ENCODE measurements at places on chromosomes 1 and 21.

- no peak for DNase-seq
Measured at GRCh38 chr1:48222501-48223242, at the start of gene SLC5A9. SLC5A9 (plus strand) TSS chr1:48222716; CDS start chr1:48222737, 21 bp downstream.

DNA sequence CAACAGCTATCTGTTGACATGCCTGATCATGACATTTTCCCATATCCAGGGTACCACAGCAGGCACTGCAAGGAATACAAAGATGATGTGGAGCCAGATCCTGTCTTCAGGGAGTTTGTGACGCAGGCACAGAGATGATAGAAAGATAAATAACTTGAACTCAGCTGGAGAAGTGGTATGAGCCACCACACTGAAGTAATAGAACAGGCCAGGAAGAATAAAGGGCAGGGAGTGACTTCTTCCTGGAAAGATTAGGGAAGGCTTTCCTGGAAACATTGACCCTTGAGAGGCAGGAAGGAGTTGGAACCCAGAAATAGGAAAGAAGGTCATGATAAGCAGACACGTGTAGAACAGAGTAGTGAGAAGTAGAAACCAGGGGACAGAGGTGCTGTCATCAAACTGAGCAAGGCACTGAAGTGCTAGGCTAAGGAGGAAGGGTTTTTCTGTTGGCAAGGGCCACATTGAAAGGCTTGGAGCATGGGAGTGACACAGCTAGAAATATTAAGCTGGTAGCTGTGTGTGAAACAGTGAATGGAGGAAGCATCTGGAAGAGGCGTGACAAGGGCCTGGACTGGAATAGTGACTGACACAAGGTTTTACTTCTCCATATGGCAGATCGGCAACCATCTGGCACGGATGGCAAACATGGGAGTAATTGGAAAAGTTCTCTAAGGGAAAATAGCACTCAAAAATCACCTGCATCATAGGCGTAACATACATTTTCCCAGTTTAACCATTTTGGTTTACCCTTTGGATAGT, 68.4 kb downstream of the AK5 start:
- DNase-seq: no peak

DNA sequence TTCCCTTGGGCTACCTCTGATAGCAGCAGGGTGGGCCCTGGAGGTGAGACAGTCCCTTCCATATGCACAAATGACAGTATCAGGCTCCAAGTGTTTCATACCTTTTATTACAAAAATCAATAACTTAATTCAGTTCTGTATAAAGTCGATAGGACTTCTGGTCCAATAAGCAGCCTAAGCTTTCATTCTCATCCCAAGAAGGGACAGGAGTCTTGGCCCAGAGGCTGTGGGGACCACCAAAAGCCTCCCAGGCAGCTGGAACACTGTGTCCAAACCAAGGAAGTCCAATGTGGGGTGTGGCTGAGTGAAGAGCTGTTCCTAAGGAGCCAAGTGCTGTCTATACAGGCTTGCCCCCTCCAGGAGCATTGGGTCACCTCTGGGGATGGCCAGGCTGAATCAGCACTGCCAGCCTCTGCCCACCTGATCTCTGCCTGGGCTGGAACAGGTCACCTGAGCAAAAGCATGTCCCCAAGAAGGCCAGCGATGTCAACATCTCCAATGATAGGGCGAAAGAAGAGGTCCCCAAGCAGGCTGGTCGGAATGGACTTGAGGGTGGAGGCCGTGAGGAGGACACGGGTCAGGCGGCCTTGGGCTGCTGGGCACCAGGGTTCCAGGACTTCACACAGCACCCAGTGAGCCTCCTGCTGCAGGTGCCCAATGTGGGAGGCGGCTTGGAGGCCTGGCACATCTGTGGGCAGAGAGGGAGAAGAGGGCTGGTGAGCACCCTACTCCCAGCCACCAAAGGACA, 2.2 kb downstream of the NR0B2 start:
- DNase-seq: no peak

GRCh38 chr1:13836136-13836535, 136.1 kb downstream of the PRDM2 start:
- no peak for DNase-seq

GRCh38 chr1:84700070-84700469, 9.8 kb upstream of the SSX2IP start:
- DNase-seq: no peak

- DNase-seq: no peak
Measured at GRCh38 chr1:24735156-24735508, 10.1 kb upstream of the CLIC4 start.

- no peak for DNase-seq
Measured at GRCh38 chr1:200079232-200079940, 51.9 kb downstream of the NR5A2 start.

- DNase-seq: no peak
Measured at GRCh38 chr1:87501738-87502137, 173.1 kb downstream of the LMO4 start.

- no peak for DNase-seq
Measured at GRCh38 chr1:228004856-228005462, 1.8 kb upstream of the WNT3A start.

- peak; percentile 48 for DNase-seq
Measured at GRCh38 chr1:61142726-61143500, 60.6 kb downstream of the NFIA start.

DNA sequence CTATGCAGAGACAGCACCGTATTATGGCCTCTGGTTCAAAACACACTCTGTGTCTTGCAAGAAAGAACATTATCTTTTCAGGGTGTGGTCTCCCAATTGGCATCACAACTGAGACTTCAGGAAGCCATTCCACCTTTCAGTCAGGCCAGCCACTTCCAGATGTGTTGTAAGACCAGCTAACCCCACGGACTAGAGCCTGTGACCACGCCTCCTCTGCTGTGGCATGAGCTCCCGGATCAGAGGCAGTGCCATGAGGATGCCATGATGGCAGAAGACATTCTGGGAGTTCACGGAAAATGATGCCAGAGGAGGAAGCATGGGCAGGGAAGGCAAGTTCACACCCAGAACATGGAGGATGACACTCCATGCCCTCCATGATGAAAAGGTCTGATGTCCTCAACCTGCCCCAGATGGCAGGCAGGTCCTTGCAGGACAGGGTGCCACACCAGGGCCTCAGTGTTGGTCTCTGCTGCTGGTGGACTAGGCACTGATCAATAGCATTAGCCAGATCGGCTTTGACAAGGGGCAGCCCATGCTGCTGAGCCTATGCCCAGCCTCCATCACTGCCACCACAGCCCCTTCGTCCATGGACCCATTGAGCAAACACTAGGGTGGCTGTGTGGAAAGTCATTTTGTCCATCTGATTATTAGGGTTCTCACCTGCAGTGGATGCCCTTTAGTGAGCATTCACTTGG, 341.6 kb downstream of the MATN1 start:
- no peak for DNase-seq

DNA sequence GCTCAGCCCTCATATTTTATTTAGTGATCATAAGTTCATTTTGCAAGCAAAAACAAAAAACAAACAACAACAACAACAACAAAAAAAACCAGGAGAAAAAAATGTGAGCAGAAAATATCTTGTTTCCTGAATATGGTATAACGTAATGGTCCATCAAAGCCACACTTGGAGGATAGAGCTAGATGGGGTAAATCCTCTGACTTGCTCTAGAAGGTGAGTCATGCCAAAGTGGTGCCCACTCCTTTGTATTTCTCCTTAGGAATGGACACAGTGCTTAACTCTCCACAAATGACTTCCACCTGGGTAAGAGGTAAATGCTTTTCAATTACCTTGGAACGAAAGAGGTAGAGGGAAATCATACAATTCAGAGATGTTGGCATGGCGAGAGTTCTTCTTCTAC, 20.6 kb downstream of the PROX1 start:
- DNase-seq: no peak

DNA sequence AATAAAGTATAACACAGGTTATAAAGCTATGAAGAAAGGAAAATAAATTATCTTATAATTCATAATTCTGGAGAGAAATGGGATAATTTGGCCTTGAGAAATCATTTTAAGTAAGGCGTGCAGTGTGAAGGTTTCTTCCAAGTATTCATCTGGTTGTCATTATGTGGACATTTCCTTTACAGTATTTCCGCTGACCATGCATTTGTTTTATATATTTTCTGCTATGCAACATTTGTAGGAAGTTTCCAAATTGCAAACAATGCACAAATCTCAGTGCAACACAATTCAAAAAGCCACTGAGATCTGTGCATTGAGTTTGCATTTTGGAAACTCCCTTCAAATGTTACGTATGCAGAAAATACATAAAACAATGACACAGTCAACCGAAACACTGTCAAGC, 17.8 kb downstream of the ZNF670 start:
- DNase-seq: no peak

DNA sequence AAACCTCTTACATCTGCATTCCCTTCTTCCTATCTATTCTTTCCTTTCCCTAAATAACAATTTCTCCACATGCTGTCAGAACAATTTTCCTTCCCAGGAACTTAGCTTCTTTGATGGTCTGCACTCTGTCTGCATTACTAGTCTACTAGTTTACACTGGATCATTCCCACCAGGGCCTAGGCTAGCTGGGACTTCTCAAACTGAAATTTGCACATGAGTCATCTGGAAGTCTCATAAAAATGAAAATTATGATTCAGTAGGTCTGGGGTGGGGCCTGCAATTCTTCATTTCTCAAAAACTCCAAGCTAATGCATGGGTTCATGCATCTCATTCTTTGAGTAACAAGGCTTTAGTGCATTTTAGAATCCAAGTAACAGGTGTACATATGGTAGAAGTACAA, 74.2 kb downstream of the GABPA start:
- DNase-seq: no peak

GRCh38 chr1:163596541-163597258, 274.9 kb downstream of the NUF2 start:
- DNase-seq: no peak

- no peak for DNase-seq
Measured at GRCh38 chr1:162412002-162412401, at the start of gene SH2D1B. SH2D1B (minus strand) TSS chr1:162412136; CDS start chr1:162412016, 120 bp downstream.

DNA sequence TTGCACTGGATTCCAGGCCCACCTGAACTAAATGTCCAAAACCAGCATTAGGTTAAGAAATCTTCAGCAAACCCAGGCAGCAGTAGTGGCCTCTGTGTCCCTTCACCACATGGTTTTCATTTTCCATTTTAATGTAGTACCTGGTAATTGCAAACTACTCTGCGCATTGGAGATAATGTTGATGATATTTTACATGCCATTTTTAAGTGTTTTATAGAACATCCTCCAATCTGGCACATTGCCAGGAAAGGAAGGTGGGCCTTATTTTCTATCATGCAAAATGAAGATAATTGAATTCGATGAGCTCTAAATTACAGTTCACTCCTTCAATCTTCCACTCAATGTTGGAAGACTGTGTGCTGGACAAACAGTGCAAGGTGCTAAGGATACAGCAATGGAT, 89.5 kb downstream of the ZC3H11B start:
- DNase-seq: peak; percentile 53

DNA sequence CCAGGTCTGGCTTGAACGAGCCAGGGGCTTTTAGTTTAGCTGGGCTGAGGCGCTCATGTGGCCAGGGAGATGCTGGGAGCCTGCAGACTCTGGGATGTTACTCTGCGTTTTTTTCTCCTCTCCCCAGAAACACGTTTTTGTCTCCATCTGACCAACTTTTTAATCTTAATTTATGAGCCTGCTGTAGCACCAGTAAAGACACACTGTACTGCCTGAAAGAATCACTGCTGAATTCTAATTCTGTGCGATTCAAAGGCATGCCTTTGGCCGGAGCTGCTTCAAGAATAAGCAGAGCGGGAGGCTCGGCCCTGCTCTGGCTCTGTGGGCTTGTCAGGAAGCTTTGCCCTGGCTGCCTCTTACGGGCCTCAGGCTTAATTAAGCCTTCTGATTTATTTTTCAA, 129.5 kb downstream of the CAMTA1 start:
- DNase-seq: no peak

GRCh38 chr1:46697053-46697452, 21.9 kb downstream of the EFCAB14 start:
- DNase-seq: no peak

- no peak for DNase-seq
Measured at GRCh38 chr1:232378266-232379062, 251.5 kb downstream of the SIPA1L2 start.

DNA sequence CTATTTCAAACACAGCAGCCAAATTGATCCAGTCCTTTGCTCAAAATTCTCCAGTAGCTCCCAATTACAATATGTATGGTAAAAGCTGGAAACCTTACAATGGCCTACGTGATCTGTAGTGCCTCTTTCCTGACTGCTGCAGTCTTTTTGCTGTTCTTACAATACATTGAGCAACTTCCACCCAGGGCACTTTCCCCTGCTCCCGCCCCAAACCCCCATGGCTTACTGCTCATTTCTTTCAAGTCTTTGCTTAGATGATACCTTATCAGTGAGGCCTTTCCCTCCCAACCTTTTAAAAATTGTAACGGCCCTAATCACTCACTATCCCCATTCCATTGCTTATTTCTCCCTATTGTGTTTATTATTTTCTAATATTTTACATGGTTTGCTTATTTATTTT, 43.9 kb upstream of the APOBEC4 start:
- DNase-seq: no peak

- DNase-seq: peak; percentile 93
Measured at GRCh38 chr1:16904560-16905109, 8.9 kb downstream of the RNU1-2 start.

DNA sequence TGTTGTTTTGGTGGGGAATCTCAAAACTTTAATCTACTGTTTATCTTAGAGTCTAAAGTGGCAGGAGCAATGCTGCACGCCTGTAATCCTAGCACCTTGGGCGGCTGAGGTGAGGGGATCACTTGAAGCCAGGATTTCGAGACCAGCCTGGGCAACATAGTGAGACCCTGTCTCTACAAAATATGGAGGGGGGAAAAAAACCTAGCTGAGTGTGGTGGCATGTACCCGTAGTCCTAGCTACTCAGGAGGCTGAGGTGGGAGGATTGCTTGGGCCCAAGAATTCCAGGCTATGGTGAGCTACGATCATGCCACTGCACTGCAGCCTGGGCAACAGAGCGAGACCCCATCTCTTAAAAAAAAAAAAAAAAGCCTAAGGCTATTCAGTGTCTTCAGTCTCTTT, 38.1 kb downstream of the POFUT2 start:
- no peak for DNase-seq

DNA sequence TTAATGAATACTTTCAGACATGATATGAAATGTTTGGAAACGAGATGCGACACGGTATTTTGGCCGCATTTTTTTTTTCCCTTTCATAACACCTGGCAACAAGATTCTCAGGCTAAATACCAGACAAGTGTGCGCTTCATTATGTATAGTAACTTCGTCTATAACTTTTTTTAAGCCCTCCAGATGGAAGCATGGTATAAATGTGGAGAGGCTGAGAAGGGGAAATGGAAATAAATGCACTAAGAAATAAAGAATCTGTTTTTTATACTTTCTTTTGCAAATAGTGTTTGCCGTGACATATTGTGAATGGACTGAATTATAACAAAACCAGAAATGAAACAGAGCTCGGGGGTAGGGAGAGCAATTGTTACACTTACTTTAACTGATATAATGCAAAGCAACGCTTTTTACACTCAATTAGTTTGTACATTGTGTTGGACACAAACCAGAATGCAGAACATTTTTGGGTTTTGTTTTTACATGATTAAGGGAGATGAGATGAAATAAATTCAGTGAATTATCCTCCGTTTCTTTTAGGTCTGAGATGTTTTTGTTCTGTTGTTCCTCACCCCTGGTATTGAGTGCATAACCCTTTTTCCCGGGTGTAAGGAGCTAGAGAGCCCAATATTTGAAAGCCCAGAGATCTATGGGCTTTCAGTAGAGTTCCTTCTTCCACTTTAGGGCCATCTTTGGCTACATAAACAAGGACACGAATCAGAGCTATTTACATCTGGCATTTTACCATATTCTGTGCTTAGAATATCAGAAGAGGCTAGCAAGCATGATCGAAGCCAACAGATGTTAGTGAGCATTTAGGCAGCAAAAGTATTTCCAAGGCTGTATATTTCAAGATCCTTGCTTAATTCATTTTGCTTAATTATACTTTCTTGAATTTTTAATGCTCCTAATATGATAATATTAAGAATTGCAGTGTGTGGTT, 478.0 kb downstream of the CAMTA1 start:
- no peak for DNase-seq
